Lung (tissue), 17 donors: ENCODE measurements at places on chromosomes 5 and 9.

DNA sequence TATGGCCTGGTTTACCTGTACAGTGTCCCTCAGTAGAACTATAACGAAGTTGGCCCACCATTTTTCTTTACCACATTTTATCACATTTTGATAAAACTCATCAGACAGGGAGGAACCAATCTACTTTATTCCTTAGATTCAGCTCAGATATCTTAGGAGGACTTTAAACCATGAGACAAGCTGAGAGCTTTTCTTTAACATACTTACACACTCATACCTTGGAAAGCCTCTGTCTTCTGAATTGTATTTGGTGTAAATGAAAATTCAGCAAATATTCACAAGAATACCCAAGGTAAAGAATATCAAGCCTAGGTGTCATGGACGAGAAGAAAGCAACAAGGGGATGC, 313.2 kb downstream of the ENC1 start:
- DNase-seq = no peak

GRCh38 chr9:89482056-89482851, 15.7 kb downstream of the SEMA4D start:
- DNase-seq = no peak

DNA sequence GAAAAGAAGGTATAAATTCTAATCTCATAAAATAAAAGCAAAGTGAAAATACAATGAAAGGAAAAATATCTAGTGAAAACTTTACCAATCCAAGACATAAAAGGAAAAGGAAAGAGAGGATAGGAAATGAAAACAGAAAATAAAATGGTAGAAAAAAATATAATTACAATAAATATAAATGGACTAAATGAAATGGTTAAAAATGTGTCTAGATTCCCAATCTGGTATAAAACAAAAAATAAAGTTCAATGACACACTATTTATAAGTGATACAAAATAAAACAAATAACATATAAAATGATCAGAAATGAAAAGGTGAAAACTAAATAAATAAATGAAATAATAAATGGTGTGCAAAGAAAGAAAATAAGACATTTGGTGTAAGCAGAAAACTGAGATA, 516.4 kb upstream of the RORB start:
- no peak for DNase-seq

DNA sequence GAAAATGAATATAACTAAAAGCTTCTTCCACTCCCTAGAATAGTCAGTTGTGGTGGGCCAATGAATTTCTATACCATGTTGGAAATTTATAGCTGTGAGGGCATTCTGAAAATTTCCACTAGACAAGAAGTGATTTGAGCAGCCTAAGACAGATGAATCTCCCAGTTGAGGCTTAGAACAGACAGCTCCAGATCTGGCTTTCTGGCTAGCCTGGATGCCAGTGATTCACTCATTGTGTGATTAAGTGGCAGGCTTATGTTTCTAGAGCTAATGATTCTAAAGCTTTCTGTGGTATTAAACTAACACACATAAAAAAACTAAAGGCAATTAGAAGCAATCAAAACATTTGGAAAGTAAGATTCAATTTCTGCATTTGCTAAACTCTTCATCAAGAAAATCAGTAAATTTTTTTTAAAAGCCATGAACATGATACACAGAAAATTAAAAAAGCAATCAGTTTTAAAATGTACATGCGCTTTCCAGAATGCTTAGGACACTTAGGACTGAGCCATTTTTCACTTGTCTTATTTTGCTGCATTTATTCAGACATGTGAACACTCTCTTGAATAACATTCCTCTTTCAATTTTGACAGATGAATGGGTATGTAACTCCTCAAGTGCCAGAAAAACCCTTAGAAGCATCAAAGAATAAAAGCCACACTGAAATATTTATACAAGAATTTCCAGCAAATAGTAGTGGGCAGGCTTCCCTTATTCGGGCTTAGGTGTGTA, 100.5 kb upstream of the GNAQ start:
- no peak for DNase-seq

DNA sequence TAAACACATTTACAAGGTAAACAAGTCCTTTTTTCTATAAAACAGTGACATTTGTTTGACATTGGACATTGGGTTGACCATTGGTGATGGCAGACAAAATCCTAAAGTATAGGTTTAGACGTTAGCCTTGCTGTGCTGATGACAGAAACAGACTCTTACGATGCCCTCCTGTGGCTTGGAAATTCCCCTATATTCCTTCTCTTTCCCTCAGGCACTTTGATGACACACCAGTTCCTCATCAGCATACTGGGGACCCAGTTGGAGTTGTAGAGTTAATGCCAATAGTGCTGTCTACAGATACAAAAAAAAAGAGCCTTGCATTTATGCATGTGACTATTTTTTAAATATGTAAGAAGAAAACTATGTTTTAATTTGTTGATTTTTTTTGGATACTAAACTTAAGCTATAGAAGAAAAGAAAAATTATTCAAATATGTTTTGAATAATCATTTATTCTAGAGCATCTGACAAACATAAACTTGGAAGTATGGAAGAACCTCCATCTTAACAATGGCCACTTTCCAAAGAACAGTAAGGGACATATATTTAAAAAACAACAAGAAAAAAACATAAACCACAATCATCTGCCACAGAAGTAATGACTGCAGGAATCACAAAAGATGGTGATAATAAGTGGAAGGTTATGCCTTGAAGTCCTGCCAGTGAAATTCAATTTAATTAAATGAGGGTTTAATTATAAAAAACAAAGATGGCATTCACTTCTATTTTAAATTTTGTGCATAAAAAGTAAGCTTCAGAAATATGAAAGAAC, 75.6 kb upstream of the SNCAIP start:
- no peak for DNase-seq

- no peak for DNase-seq
These were observed 169.0 kb upstream of the PITX1 start for GRCh38 chr5:135203019-135203418.

DNA sequence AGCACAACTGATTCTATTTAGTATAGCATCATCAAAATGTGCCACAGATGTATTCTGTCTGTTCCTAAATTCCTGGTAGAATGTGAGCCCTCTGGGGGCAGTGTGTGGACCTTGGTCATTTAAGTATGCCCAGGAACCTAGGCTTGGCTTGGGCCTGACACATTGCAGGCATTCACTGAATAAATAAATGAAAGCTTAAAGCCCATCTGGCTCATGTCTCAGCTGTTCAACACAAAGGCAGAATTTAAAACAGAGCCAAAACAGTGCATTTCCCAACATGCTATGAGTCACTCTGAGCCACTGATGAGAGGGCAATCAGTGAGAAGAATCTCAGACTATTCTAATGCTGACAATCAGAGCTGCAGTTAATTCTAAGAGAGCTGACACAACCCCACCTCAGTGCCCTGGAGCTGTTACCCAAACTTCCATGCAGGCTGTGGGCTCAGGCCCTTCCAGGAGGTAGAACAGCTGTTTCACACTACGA, 8.1 kb downstream of the FAM193B start:
- peak; percentile 33 for DNase-seq

DNA sequence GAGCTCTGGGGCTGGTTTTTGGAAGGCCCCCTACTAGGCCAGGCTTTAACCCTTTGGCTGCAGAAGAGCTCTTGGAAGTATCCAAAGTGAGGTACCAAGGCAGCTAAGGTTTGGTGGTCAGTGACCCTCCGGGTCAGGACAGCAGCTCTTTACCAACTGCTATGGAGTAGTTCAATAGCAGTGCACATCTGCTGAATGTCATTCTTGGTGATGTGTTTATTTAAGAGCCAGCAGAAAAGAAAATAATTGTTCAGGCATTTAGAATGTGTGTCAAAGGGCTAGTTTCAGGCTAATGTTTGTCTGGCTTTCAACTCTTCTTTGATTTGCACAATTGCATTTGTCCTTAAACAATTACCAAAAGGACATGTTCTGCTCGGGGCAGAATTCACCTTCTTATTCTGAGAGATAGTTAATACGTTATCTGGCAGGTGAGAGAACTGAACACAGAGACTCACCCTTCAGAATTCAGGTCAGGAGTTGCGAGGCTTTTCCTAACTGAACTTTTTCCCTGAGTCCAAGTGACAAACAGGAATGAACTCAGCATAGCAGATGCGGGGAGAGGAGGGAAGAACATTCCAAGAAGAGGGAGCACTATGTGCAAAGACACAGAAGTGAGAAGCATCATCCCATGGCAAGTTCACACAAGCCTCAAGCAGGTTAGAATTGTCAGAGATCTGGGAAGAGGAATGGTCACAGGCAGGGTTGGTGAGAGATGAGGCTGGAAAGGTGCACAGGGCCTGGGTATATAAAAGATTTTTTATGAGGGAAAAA, 556.7 kb upstream of the TLE4 start:
- no peak for DNase-seq

DNA sequence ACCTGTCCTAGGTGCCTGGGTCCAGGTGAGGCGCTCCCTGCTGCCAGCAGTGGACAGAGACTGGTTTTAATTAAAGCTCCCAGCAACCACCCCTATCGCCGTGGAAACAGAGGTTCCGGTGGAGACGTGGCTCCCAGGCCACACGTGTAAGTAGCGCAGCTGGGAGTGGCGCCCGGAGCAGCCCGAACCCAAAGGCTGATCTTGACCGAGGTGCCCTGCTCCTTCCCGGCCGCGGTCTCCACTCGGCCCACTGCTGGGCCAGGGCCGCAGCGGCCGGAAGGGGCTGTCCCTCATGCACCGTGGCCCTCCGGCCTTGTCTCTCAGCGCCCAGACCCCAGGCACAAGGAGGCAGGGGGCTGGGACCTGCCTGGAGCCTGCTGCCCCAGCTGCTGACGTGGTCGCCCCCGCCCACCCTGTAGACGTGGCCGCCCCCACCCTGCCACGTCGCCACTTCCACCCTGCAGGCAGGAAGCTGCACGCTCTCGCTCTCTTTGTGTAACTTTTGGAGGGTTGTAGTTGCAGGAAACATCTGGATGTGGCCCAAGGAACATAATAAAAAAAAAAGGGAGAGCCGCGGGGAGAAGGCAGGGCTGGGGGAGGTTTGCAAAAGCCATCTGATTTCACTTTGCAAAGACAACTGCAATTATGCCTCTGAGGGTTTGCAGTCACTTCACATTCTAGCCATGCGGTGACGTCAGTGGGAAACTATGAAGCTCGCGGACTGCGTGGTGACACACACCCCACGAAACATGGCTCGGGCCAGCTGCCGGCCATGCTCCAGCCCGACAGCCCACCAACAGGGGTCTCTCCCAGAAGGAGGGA, 129.9 kb downstream of the RXRA start:
- DNase-seq = peak; percentile 92

- no peak for DNase-seq
These were observed 75.4 kb downstream of the GRIA1 start for GRCh38 chr5:153565822-153566221.

DNA sequence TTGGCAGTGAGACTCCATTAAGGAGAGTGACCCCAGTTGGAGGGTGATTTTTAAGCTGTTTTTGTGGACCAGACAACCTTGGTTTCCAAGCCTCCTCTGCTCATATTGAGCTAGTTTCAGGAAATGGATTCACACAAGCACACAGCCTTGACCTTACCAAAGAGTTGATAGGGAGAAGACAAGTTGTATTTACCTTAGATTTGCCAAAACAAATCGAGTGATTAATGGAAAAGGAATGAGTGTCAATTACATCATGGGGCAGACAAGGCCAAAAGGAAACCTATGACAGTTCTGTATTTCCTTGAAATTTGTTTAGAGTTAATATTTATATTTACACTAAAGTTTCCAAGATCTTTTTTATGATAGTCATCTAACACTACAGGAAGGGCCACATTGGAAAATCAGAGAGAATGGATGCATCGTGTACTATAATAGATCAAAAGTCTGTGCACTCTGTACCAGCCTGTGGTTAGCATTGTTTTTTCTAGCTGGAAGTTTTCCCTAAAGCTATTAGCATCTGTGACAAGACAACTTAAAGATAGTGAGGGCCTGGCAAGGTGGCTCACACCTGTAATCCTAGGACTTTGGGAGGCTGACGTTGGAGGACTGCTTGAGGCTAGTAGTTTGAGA, 86.0 kb upstream of the FER start:
- no peak for DNase-seq

DNA sequence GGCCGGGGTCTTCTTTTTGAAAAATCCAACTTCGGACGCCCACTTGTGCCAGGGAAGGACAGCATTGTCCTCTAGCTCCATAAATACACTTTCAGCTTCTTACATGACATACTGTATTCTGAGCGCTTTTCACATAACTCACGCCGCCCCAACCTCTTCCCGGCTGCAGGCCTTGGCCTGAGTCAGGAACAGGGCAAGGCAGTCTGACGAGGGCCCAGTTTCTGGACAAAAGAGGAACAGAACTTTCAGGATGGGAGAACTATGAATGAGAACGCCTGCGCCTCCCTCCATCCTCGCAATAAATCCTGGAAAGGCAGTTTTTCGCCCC, 650 bp downstream of the DCTN4 start:
- no peak for DNase-seq

DNA sequence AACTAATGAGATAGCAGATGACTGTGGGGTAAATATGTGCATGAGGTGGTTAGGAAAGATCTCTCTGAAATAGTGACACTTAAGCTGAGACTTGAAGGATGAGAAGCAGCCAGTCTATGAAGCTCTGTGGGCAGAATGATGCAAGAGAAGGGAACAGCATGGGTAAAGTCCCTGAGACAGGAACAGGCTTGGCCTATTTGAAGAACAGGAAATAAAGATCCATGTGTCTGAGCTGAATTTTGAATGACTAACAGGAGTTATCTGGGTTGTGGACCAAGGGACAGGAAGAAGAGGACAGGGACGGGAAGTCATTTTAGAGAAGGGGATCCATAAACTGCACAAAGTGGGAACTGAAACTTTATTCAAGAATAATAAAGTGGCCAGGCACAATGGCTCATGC, 25.6 kb upstream of the HMGCS1 start:
- DNase-seq = no peak

DNA sequence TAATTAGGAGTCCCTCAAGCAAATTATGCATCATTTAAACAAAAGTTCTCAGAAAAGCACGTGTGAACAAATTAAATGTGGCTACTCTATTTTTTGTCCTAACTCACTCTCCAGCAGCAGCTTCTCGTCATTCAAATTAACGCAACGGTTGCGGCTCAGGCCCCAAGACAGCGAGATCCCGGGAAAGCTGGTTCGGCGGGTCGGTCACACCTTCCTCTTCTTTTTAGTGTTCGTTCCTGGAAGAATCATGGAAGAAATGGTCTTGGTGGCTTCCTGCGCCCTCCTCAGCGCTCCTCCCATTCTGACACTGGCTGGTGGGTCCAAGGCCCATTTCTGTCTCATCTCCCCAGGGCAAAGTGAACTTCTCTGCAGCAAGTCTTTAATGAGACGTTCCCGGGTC, 382.8 kb upstream of the IRX1 start:
- no peak for DNase-seq

GRCh38 chr9:77673941-77674791, 26.0 kb upstream of the GNA14 start:
- DNase-seq = peak; percentile 59

- DNase-seq = no peak
These were observed 48.0 kb downstream of the ELL2 start for GRCh38 chr5:95913663-95914062.
